ENCODE measurements at places on chromosomes 5 and 9. TPM values are rescaled to one million over a fixed set of nuclear protein-coding genes. Genes with fewer than 3 reads are reported as not detected.

DNA sequence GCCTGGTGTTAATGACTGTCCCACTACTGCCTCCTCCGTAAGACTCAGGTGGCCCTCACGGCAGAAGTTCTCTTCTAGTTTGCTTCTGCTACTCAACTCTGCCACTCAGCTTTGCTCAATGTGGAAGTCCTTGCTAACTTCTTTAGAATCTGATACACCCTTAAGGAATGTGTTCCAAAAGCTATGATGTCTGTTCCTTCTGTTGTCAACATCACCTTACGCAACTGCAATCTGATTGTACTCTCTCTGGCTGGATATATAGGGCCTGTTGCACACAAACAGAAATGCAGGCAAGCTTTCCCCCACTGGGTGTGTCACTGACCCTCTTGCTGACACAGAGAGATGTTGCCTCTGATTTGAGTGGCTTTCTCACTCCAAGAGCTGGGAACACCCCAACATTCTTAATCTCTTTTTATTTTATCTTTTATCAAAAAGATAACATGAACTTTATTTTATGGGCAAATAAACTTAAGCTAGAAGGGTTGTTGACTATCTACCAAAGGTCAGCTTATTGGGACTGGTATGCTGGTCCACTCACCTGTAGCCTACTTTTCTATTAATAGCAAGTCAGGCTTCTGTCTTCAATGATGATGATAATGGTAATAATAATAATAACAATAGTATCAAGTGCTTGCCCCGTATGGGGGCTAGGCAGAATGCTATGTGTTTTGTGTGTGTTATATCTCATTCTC is 25.2 kb downstream of the TMEM252 start:
- no peak overlapping the region for H3K27ac ChIP-seq
- no peaks in the 10 kb centered on the region for H3K4me1 ChIP-seq
- peaks cover 8% of the 10 kb centered on the region for H3K27me3 ChIP-seq
- no peak overlapping the region for H3K4me3 ChIP-seq
- no peaks in the 10 kb centered on the region for H3K36me3 ChIP-seq
- no peak for ATAC-seq

GRCh38 chr9:95343725-95344287 is 26.3 kb upstream of the FANCC start:
- H3K36me3 ChIP-seq = no peaks in the 10 kb centered on the region
- H3K4me1 ChIP-seq = peaks cover 5% of the 10 kb centered on the region
- no peak overlapping the region for H3K27ac ChIP-seq
- H3K27me3 ChIP-seq = peaks cover 10% of the 10 kb centered on the region

DNA sequence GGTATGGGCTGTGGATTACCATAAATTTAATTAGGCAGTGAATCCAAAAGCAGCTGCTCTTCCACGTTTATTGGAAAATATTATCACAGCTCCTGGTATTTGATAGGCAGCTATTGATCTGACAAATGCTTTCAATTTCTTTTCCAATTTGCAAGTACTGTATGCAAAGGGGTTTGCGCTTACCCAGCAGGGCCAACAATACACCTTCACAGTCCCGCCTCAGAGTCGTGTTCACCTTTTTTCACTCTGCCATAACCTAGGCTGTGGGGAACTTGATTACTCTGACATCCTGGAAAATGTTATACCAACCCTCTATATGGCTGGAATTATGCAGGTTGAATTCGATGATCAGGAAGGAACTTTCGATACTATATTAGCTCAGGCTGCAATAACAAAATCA is 32.3 kb upstream of the TENT4A start:
- peaks cover 28% of the 10 kb centered on the region for H3K27me3 ChIP-seq
- no peak for ATAC-seq
- H3K4me1 ChIP-seq = no peaks in the 10 kb centered on the region
- H3K36me3 ChIP-seq = no peaks in the 10 kb centered on the region
- H3K27ac ChIP-seq = no peak overlapping the region
- H3K4me3 ChIP-seq = no peak overlapping the region

DNA sequence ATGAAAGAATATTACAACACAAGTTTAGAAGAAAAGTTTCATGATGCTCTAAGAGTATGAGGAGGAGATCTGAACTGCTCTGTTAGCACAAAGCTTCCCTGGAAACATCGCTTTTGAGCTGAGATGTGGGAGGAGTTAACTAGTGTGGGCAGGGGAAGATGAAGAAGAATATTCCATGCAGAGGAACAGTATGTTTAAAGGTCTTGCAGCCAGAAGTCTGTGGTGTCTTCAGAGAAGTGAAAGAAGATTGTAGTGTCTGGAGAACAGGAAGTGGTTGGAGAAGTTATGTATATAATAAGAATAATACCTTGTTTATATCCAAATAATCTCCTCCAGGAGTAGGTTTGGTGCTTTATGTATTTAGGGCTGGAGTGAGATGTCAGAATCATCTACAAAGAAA is 406.7 kb downstream of the MAN2A1 start:
- no peaks in the 10 kb centered on the region for H3K27me3 ChIP-seq
- H3K4me3 ChIP-seq = no peak overlapping the region
- peak; percentile 42 for ATAC-seq
- no peak overlapping the region for H3K27ac ChIP-seq
- no peaks in the 10 kb centered on the region for H3K36me3 ChIP-seq
- H3K4me1 ChIP-seq = no peaks in the 10 kb centered on the region

DNA sequence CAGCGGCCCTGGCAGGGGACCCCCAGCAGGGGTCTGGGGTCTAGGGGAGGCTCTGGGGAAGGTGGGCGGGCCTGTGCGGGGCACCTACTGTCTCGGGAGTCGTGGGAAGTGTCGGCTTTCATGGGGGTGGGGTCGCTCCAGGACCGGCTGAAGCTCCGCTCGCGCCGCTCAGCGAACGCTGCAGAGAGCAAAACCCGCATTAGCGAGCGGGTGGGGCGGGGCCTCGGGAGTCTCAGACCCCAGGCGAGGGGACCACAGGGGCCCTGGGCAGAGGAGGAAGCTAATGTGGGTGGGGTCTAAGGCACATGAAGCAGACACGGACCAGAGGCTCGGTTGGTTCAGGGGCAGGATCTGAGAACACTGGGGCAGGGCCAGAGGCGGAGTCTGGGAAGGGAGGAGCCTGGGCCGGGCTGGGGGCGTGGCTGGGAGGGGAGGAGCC is 5.5 kb downstream of the NSMF start:
- H3K27me3 ChIP-seq = no peaks in the 10 kb centered on the region
- no peaks in the 10 kb centered on the region for H3K4me1 ChIP-seq
- peaks cover 14% of the 10 kb centered on the region for H3K36me3 ChIP-seq
- no peak overlapping the region for H3K27ac ChIP-seq
- no peak overlapping the region for H3K4me3 ChIP-seq
- ATAC-seq = peak; percentile 75

DNA sequence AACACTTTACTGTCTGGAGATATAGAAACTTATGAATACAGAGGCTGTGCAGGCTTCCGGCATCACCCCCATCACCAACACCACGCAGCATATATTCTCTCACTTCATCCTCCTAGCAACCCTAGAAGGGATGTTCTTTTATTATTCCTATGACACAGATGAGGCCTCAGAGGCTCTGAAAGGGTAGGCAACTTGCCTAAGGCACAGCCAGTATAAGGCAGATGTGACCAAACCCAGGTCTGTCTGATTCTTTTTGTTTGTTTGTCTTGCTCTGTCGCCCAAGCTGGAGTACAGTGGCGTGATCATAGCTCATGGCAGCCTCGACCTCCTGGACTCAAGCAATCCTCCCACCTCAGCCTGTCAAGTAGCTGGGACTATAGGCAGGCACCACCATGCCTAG is 22.8 kb upstream of the CORO2A start:
- no peaks in the 10 kb centered on the region for H3K4me1 ChIP-seq
- H3K27ac ChIP-seq = peak overlapping the region; percentile 13
- H3K4me3 ChIP-seq = no peak overlapping the region
- H3K36me3 ChIP-seq = peaks cover 17% of the 10 kb centered on the region
- no peaks in the 10 kb centered on the region for H3K27me3 ChIP-seq

- peaks cover 56% of the 10 kb centered on the region for H3K36me3 ChIP-seq
- ATAC-seq = no peak
- peak overlapping the region; percentile 52 for H3K27ac ChIP-seq
- H3K27me3 ChIP-seq = no peaks in the 10 kb centered on the region
- peak overlapping the region; percentile 13 for H3K4me3 ChIP-seq
Measured at GRCh38 chr9:131528186-131528585, 2.9 kb downstream of the UCK1 start.

GRCh38 chr5:33713136-33713765 is 178.5 kb downstream of the ADAMTS12 start:
- H3K27ac ChIP-seq = no peak overlapping the region
- H3K27me3 ChIP-seq = no peaks in the 10 kb centered on the region
- no peaks in the 10 kb centered on the region for H3K4me1 ChIP-seq
- H3K4me3 ChIP-seq = no peak overlapping the region

Gene RGS14
- 45.5 TPM for total RNA-seq

Gene SPAAR
- total RNA-seq = not detected

Gene DIRAS2
- total RNA-seq = not detected
